ENCODE measurements at places on chromosomes 12 and 14. TPM values are rescaled to one million over a fixed set of nuclear protein-coding genes. Genes with fewer than 3 reads are reported as not detected.

IQSEC3 gene
- 0.70 TPM for total RNA-seq

VRTN gene
- total RNA-seq = not detected

CNTN1 gene
- total RNA-seq = 4.1 TPM

TAS2R31 gene
- 6.2 TPM for total RNA-seq

DNA sequence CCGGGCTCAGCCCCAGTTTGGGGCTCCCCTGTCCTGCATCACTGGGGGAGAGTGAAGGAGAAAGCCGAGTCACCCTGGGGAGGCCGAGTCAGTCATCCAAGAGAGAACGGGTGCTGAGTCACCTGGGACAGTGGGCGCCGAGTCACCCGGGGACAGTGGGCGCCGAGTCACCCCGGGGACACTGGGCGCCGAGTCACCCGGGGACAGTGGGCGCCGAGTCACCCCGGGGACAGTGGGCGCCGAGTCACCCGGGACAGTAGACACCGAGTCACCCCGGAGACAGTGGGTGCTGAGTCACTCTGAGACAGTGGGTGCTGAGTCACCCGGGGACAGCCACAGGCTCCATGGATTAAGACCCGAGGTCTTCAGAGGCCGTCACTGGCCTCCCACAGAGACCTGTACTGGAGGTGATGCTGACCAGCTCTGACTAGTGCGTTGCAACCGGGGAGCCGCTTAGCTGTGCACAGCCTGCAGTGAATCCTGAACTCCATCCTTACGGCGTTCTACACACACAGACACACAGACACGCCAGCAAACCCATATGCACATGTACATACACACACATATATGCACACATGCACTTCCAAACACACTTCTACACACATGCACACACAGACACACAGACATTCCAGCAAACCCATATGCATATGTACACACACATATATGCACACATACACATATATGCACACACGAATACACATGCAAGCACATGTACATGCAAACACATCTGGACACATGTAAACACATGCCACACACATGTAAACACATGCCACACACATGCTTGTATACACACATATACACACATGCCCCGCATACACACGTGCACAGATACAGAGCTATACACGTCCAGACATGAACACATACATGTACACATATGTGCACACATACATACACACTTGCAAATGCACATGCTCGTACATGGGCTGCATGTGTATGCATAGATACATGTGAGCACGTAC is 64.9 kb upstream of the GALNT9 start:
- no peak for DNase-seq

DNA sequence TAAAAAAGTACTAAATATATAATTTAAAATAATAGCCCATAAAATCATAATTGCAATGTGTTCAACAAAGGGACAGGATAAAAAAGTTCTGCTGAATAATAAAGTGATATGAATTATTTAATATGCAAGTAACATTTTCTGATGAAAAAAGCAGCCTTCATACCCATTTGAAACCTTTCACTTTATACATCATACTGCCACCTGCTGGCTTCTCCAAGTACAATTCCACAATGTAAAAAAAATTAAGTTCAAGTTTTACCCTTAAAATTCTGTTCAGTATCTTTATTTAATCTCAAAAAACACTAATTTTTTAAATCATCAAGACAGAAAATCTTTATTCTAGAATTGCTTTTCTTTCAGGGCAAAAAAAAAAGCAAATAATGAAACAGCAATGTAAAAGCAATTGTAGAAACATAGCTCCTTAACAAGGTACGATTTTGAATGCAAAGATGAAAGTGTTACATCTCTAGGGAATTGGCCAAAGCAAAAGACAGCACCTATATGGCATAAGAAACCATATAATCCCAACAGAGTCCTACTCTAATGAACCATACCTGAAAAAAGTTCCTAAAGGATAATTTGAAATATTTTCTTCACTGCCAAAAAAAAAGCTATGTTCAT is 15.0 kb downstream of the MDM1 start:
- DNase-seq = peak; percentile 76

GRCh38 chr12:33596061-33596460 is 156.4 kb upstream of the SYT10 start:
- DNase-seq = no peak

- DNase-seq = no peak
Observed at GRCh38 chr14:23005451-23006187, 4.3 kb downstream of the C14orf93 start.

- no peak for DNase-seq
Observed at GRCh38 chr12:123937707-123938591, 34.7 kb downstream of the CCDC92 start.

- no peak for DNase-seq
Observed at GRCh38 chr14:65482757-65483438, 70.4 kb downstream of the FUT8 start.

DNA sequence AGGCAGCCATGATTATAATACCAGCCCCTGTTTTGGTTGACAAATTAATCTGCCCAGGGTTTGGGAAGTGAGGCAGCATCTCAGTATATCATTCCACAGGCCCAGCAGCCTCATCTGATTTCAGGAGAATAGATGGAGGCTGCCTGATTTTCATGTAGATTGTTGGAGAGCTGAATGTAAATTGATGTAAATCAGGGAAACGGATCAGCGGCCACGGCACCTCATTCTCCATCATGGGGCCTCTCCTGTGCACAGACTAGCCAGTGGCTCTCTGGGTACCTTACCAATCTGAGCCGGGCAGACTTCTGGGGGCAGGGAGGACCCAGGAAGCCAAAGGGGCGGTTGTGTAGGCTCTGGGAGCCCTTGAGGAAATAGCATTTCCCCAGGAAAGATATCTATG is 63.7 kb upstream of the GSC start:
- no peak for DNase-seq

- no peak for DNase-seq
Observed at GRCh38 chr14:66600416-66600815, 92.5 kb downstream of the GPHN start.

- DNase-seq = no peak
Observed at GRCh38 chr12:39499296-39499695, 56.4 kb upstream of the KIF21A start.

DNA sequence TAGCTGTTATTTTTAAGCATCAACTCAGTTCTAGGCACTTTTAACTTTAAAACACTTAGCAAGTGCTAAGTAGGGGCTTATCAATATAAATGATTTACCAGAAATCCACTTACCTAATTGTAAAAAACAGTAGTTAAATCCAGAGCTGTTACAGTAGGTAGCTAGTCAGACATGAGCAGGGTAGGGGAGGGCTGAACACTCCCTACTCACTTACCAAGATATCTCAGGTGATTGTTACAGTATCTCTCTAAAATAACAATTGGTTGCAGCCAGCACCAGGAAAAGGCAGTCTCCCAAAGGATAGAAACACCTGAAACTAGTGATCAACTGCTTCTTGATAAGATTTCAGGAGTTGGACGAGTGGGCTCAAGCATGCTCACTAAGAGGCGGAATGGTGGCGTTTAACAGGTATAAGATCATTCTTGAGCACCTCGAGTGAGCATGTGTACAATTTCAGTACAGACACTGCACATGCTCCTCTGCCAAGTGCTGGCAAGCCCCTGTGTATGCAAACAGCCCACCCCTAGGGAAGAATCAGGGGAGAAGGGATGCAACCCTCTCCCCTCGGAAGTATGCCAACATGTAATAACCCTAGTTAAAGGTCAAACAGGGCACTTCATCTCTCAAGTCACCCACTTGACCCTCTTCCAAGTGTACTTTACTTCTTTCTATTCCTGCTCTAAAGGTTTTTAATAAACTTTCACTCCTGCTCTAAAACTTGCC is 1113.6 kb upstream of the SEL1L start:
- DNase-seq = no peak

- DNase-seq = peak; percentile 26
Observed at GRCh38 chr12:64893961-64894360, 69.5 kb downstream of the TBC1D30 start.

DNA sequence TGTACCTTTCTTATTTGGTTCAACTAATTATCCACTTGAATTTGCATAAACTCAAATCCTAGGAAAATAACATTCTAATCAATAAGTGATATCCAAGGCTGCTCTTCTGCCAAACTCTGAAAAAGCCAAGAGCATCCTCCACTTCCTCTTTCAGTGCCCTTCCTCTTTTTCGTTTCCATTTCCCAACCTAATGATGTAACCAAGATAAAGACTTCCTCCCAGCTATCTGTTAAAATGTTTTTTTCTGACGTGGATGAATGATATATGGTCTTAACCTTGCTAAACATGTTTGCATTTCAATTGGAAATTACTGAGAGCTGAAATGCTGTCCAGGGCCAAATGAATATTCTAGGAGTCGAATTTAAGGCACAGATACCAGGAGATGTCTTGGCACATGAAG is 459.5 kb upstream of the PDE3A start:
- no peak for DNase-seq

Measured in hepatocyte (in vitro differentiated cells).